ENCODE measurements at places on chromosomes 16 and 17. TPM values are rescaled to one million over a fixed set of nuclear protein-coding genes. Genes with fewer than 3 reads are reported as not detected.

Gene KRT27
- total RNA-seq = not detected

Gene CALB2
- total RNA-seq = not detected

Gene MYH1
- not detected for total RNA-seq

Gene MT4
- not detected for total RNA-seq

Gene ZNF385C
- 0.81 TPM for total RNA-seq

Gene KRTAP4-3
- not detected for total RNA-seq

Gene KCNJ18
- not detected for total RNA-seq

Gene GAS7
- total RNA-seq = not detected

- DNase-seq = no peak
Observed at GRCh38 chr17:59027750-59028149, 78.9 kb downstream of the TRIM37 start.

- DNase-seq = no peak
Observed at GRCh38 chr17:9672266-9672665, 26.9 kb downstream of the USP43 start.

DNA sequence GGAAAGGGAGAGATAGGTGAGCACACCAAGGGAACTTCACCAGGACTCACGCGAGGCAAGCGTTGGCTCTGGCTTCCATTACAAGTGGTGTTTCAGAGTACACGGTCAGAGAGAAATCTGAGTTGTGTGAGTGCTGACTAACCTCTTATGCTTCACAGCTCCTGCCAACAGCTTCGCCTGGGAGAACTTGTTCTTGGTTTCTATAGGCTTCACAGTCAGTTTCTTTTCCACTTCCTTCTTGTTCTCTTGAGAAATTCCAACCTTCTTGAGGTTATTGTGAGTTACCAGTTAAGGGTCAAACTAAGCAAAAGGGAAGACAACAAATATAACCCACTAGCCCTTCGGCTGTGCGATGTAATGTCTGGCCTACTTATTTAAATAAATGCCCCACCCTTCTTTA, 18.9 kb downstream of the PSME3IP1 start:
- no peak for DNase-seq

DNA sequence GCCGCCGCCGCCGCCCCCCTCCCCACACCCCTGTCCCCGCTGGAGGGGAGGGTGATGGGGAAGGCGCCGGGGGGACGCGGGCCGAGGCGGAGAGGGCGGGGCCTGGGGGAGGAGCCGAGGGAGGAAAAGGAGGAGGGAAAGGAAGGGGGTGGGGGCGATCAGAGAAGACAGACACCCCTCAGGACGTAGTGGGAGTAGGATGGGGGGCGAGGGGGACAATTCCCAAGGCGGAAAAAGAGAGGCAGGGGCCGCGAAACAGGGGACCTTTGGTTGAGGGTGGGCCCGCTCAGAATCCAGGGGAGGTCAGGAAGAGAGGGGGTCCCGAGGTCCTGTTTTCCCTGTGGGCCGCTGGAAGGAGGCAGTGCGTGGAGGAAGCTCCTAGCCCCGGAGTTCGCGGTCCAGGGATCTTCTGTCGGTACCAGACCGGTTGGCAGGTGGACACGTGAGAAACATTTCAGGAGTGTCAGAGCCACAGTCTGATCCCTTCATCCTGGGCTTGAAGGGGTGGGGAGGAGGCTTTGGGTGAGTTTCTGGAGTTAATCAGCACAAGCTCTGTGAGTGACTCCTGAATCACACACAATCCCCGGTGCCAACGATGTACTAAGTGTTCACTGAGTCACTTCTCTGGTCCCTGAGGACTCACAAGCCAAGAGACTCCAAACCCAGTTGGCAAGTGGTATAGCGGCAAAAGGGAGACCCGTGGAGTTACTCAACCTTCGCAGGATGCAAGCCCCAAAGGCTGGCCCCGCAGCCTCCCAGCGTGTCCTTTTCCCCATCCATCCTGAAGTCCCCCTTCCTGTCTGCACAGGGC, at the start of gene XYLT1:
XYLT1 (minus strand) TSS at position 53 of the 811 bp plus-strand sequence. CDS start 164 bp downstream, outside the sequence.
- peak; percentile 89 for DNase-seq

DNA sequence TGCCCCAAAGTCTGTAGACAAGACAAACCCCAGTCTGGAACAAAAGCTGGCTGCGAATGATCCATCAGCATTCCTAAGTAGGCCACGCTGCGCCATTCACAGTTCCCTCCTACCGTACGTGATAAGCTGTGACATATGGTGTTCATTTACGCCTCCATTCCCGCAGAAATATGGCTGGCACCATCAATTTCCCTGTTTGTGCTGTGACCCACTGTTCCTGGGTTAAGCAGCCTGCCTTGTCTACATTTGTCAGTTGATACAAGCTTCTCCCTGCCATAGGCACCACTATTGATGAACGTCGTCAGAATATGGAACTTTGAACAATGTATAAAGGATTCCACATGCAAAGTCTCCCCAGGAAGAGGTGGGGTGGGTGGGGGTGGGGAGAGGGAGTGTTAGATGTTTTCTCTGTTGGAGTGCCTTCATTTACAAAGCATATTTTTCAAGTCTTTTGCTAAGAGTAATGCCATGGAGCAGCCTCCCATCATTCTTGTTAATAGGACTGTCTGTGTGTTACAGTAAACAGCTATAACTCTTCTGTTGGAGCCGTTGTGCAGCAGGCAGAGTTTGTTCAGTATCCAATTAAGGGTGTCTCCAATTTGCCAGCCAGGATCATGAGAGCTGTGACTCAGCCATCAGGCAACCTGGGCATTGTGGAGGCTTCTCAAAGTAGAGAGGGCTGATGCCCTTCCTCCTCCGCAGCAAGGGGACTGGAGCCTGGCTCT, 294.6 kb downstream of the TMEM114 start:
- DNase-seq = no peak

- DNase-seq = no peak
Observed at GRCh38 chr17:73174126-73174525, 9.3 kb downstream of the SSTR2 start.

DNA sequence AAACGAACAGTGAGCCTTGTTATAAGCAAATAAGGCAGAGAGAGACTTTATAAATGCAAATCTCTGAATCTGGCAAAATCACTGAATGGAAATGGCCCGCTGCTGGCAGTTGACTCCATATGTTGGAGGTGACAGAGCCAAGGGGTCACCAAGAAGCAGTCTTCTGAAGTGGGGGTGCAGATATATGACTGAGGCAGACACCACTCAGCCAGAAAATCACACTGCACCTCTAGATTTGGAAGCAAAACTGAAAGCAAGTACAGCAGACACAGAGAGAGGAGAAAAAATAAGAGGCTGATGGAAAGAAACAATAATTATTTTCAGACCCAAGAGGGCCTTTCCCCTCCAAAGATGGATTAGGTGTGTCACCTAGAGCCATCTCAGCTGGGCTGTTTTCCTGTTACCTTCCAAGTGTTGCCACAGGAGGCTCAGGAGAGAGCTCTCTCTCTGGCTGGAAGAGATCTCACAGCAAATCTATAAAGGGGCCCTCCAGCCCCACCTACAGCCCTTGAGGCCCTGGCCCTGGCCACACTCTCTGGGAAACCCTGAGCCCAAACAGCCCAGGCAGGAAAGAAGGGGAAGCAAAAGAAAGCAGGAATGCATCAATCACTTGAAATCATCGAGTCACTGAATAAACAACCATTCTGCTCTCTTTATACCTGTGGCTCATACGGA, 585.1 kb upstream of the PSMD7 start:
- no peak for DNase-seq

DNA sequence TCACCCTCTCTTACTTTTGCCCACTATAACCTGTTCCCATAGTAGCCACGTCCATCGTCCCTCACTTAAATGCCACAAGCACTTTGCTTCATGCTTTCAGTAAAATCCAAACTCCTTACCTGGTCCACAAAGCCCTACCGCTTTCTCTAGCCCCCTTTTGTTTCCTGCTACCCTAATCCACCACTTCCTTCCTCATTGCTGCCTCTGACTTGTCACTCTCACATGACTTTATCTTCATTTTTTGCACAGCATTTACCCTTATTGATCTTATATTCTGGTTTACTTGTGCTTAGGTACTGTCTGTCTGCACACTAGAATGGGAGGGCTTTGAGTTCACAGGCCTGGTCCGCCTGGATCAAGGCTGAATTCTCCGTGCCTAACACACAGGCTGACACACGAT, 340.0 kb downstream of the XYLT1 start:
- no peak for DNase-seq

DNA sequence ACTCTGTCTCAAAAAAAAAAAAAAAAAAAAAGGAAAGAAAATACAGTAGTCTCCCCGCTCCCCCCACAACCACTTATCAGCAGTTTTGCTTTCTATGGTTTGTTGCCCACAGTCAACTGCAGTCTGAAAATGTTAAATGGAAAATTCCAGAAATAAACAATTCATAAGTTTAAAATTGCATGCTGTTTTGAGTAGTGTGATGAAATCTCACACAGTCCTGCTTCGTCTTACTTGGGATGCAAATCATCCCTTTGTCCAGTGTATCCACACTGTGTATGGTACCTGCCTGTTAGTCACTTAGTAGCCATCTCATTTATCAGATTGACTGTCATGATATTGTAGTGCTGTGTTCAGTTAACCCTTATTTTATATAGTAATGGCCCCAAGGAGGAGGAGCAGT, 41.5 kb downstream of the NF1 start:
- DNase-seq = peak; percentile 61

DNA sequence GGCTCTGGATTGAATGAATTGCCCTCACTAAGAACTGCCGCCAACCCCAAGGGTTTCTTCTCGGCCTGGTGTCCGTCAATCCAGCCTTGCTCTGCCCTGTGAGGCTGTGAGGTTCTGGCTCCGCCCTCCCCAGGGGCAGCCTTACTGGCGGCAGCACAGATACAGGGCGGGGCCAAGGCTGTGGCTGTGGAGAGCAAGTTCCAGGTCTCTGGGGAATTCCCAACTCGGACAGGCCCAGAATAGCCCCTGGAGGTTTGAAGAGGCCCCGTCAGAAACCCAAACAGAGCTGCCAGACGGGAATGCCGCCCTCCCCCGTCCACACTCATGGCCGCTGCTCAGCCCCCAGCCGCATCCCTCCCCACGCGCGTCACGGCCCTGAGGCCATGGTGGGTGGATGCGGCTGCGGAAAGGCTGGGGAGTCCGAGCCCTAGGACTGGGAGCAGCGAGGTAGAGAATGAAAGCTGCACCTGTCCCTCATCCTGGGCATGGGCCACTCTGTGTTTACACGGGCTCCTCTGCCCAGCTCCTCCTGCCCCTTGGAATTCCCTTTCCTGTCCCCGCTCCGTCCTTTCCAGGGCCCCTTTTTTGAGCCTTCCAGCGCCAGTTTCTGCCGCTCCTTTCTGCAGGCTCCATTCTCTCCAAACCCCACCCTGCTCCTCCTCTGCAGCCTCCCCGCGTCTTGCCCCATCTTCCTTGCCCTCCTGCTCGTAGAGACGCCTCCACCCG, 660 bp upstream of the PRRT2 start:
- peak; percentile 98 for DNase-seq

- no peak for DNase-seq
Observed at GRCh38 chr17:74527756-74528155, 3.5 kb downstream of the CD300LB start.

GRCh38 chr17:44083250-44083849, 12.8 kb downstream of the G6PC3 start:
- DNase-seq = peak; percentile 42
